ENCODE measurements at places on chromosomes 4 and X.

- no peak for DNase-seq
These were observed 92.6 kb downstream of the CCSER1 start for GRCh38 chr4:90219822-90220221.

DNA sequence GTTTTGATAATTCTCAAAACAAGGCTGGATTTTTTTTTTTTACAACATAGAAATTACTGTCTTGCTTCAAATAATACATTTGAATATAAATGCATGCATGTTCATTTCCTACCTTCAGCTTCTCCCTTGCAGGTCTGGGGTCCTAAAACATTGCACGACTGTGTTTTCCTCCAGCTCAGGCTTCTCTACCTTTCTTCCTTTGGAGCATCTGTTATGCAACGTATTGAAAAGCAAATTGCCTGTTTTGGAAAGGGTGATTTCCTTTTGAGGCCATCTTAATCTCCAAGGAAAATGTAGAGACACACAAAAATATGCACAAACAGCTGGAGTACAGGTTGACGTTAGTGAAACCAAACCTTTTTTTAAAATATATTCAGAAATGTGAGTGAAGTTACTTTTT, 115.6 kb upstream of the TLL1 start:
- no peak for DNase-seq

DNA sequence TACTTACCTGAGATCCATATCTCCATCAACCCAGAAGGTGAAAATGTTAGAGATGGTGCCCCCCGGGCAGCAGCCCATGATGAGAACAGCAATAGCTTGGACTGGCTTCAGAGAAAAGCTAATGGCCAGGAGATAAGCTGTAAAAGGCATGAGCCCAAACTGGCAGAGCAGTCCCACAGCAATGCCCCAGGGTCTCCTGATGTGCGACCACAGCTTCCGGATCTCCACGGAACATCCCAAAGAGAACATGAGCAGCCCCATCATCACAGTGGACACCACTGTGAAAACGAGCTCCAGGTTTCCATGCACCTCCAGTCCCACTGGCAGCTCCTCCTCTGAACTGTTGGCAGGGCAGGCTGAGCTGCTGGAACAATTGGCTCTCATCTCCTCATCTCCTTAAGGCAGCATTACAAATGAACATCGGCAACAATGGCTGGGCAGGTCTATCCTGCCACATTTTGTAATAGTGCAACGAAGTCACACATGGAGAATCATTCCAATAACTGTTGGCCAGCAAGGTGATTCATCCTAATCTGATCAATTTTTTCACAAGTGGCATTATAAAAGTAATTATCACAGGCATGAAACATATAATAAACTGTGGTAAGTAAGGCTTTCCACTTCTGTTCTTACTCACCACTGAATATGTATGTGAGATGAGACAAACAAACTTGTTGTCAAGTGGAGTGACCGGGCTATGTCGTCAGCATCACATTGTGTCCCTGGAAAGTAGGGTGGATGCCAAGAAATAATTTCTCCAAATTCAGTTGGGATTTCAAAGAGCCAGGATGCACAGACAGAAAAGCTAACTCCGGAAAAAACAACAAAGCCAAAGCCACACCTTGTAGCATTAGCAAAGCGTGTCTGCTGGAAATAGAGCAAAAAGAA, at the start of gene SLC10A6:
TSS of gene SLC10A6 (minus strand) at position 653 of the 888 bp plus-strand sequence. CDS start at position 384, 269 bp downstream.
- peak; percentile 27 for DNase-seq

GRCh38 chr4:116489739-116490138, 595.6 kb downstream of the TRAM1L1 start:
- DNase-seq: no peak

GRCh38 chr4:90537491-90537890, 410.3 kb downstream of the CCSER1 start:
- DNase-seq: no peak

DNA sequence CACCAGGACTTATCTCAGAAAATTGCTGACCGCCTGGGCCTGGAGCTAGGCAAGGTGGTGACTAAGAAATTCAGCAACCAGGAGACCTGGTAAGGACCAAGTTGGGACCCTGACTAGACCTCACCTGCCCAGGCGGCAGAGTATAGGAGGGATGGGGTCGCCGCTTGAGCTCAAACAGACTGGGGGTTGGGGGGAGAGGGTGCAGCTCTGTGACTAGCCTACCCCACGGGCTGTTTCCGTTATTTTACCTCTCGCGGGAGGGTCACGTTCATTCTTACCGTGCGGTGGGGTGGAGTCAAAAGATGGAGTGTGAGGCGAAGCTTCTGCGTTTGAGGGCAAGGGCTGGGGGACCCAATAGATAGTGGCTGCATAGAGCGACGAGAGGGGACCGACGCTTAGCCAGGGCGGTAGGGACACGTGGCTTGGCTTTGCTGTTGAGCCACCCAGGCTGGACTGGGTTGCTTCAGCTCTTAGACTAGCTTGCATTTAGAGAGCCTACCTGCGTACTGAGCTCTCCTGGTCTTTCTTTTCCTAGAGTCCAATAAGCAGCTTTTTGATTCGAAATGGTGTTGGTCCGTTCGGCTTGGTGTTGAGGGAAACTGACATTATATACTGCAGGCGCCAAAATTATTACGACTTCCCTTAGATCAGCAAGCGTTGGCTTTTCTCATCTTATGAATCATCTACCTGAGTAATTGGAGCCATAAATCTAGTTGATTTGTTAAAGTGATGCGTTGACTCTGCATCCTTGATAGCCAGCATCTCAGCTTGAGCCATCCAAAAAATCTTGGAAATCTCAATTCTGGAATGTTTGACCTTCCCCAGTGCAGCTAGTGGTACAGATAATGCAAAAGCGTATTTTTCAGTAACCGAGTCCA, 591 bp downstream of the PRPS1 start:
- peak; percentile 1 for DNase-seq

Measured in fibroblast of gingiva (primary cell).